ENCODE measurements at places on chromosomes 2 and 18.

GRCh38 chr2:233009661-233010060 is 3.4 kb downstream of the NGEF start:
- no peak for DNase-seq

DNA sequence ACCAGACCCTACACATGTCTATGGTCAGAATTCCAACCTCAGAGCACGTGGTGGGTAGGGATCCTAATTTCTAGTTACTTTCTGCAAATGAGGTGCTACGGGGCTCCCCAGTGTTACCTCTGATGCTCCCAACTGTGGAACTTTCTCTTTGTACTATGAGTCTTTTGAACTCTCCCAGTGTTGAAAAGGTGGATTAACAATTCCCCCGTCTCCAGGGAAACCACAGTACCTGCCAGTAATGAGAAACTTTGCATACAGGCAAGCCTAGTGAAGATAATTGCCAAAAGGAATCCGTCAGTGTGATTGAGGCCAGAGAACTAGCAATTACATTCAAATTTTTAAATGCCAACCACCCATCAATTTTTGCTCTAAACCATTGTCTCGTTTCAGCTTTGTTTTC is 129.0 kb upstream of the FOSL2 start:
- no peak for DNase-seq

- no peak for DNase-seq
Measured at GRCh38 chr2:149365931-149366583, 35.7 kb downstream of the LYPD6 start.

GRCh38 chr2:55843096-55843993 is 80.2 kb downstream of the EFEMP1 start:
- peak; percentile 83 for DNase-seq

DNA sequence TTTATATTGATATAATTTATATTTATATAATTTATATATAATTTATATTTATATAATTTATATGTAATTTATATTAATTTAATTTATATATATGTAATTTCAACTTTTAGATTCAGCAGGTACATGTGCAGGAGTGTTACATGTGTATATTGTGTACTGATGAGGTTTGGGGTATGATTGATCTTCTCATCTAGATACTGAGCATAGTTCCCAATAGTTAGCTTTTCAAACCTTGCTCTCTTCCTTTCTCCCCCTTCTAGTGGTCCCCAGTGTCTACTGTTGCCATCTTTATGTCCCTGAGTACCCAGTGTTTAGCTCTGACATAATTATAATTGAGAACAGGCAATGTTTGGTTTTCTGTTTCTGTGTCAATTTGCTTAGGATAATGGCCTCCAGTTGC is 1335.3 kb upstream of the CDH2 start:
- DNase-seq: no peak

- DNase-seq: no peak
Measured at GRCh38 chr2:39150102-39150562, 29.3 kb upstream of the SOS1 start.

GRCh38 chr2:175195012-175195411 is 13.5 kb upstream of the ATP5MC3 start:
- no peak for DNase-seq

DNA sequence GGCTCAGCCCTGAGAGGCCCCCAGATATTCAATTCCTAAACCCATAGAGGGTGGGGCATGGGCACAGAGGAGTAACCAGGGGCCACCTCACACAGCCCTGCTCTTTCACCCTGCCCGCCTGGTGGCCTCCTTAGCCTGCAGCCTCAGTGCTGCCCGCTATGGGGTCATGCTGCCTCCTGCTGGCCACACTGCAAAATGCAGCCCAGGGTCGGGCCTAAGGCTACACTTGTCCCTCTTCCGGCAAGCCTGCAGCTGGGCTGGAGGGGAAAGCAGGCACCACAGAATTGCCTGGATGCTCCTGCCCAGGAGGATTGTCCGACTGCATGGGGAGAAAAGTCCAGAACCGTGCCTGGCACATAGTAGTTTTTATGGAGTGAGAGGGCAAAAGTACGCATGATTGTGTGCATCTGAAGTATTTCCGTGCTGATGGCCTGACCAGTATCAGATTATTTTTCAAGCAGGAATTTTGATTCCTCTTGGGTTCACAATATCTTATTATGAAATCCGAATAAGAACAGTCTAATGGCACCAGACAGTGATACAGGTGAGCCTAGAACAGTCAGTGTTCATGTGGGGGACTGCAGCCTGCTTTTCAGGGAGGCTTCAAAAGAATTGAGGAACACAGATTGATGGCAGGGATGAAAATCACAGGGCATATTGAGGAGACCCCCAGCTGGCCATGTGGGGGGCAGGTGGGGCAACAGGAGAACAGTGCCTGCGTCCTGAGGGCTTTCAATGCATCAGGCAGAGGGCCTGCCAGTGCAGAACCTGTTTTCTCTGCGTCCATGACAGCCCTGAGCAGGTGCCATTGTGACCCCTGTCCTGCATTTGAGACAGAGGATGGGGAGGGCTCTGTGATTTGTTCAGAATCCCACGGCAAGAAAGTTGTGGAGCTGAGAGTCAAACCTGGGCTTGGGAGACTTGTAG is 51.2 kb upstream of the ALPP start:
- DNase-seq: peak; percentile 64

- no peak for DNase-seq
Measured at GRCh38 chr2:68734688-68735525, at the start of gene ARHGAP25. Gene ARHGAP25, plus strand, starts transcription at chr2:68734811. Its CDS starts 389 bp downstream, at chr2:68735200.

DNA sequence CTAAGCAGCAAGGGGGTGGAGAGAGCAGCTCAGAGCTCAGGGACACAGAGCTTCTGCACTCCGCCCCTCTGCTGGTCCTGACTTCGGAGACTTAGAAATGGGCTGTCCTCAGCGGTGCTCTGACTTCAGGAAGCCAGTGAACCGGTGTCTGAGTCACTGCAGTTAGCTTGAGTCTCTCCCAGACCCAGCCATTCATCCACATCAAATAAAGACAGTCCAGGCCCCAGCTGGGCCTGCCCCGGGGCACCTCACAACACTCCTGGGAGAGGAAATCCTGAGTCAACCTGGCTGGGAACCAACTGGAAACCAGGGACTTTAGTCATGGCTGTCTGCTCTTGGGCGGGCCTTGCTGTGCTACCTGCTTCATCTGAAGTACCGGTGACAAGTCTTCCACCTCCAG is 5.4 kb upstream of the ITGB6 start:
- DNase-seq: peak; percentile 95

GRCh38 chr18:58484989-58485981 is 143.6 kb downstream of the ALPK2 start:
- no peak for DNase-seq

DNA sequence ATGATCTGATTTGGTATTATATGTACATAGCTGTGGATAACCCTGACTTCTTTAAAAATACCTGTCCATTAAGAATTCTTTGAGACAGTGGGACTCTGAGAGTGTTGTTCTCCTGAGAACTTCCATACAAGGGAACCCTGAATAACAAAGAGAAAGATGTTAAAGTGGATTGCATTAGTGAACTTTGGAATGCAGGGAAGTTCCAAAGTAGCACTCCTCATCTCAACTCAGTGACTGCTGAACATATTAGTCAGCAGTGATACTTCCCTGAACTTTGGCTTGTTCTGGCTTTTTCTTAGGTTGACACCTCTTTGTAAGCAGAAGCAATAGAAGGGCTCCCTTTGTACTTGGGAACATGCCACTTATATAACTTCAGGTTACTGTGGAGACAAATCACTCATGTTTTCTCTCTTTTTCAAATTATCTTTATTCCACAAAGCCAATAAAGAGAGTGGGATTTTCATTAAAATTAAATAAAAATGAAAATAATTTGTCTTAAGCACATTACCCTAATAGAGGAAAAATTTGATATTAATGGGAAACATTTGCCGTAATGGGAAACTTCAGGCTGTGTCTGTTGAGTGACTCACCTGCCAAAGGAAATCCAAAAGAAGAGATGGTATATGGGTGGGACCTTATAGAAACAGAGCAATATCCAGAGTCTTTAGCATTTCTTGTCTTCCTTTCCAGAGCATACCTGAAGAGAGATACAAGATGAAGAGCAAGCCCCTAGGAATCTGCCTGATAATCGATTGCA is 33.3 kb downstream of the CFLAR start:
- DNase-seq: peak; percentile 90

- no peak for DNase-seq
Measured at GRCh38 chr18:4181882-4182568, 273.1 kb downstream of the DLGAP1 start.

DNA sequence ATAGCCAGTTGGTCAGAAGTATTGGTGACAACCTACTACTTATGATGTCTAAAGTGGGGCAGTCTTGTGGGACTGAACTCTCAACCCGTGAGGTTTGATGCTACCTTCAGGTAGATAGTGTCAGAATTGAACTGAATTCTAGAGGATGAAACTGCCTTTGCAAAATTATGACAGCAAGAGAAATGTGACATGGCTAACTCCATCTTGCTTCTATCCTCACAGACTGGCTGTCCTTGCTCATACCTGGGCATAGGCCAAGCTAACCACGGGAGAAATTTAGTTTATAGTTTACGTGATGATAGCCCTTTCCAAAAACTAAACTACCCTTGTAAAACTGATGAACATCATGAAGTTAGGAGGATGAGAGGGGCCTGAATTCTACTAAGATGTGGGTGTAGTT is 24.9 kb upstream of the TGIF1 start:
- DNase-seq: no peak

GRCh38 chr2:232876161-232876977 is 6.3 kb downstream of the SNORC start:
- DNase-seq: no peak

- DNase-seq: peak; percentile 22
Measured at GRCh38 chr18:44771956-44772917, 91.5 kb downstream of the SETBP1 start.

GRCh38 chr18:57057890-57058289 is 89.0 kb upstream of the BOD1L2 start:
- no peak for DNase-seq

DNA sequence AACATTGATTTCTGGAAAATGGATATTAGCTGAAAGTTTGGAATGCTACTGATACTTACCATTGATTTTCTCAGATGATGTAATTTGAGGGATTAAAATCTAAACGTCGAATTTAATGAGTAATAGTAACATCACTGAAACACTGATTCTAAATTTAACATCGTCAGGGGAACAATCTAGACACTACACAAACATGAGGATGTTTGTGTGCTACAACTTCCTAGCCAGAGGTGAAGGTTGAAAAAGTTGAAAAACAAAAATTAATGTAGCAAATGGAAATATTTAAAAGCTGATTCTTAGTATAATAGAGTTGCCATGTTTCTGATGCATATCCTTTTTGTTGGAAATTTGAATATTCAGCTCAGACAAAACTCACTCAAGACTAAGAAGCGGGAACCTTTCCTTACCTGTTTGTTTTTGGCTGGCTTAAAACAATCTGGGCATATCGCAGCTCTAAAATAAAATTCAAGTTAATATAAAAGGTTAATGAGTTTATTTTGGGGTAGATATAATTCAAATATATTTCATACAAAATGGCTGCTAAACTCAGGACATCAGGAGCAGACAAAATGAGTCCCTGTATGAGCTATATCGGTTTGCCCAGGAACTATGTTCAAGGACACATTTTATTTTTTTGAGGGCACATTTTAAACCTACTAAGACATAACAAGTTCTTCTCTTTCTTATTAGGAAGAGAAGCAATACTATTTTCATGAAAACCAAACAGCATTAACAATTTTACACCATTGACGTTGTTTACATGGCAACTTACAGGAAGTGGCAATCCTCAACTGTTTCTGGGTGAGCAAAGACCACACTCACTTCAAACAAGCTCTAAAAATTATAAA is 52.6 kb upstream of the PEX13 start:
- DNase-seq: no peak

DNA sequence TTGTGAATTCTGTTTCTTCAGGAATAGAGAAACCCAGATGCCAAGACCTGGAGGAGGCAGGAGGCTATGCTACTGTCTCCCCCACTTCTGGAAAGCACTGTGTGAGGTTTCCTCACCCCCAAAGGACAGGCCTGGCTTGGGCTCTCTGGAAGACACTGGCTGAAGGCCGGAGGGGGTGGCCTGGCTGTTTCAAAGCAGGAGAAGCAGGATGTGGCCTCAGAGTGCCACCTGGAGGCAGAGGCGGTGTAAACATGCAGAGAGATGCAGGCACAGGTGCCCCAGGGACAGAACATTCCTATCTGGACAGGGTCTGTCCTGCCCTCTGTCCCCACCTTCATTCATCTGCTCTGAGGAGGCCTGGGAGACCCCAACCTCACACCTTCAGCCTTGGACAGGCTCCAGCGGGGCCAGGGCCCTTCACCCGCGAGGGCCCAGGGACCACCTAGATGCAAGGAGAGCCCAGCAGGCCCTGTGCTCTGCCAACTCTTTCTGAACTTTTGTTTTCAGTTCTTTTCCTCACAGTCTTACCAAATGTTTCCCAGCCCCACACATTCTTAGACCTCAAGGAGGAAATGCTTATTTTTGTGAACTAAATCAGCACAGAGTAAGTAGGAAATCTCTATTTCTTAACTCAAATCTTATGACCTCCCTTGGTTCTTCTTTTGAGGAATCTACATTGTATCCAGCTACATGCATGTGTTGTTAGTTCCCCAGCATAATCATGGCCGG is 79.2 kb downstream of the LONRF2 start:
- DNase-seq: peak; percentile 62

DNA sequence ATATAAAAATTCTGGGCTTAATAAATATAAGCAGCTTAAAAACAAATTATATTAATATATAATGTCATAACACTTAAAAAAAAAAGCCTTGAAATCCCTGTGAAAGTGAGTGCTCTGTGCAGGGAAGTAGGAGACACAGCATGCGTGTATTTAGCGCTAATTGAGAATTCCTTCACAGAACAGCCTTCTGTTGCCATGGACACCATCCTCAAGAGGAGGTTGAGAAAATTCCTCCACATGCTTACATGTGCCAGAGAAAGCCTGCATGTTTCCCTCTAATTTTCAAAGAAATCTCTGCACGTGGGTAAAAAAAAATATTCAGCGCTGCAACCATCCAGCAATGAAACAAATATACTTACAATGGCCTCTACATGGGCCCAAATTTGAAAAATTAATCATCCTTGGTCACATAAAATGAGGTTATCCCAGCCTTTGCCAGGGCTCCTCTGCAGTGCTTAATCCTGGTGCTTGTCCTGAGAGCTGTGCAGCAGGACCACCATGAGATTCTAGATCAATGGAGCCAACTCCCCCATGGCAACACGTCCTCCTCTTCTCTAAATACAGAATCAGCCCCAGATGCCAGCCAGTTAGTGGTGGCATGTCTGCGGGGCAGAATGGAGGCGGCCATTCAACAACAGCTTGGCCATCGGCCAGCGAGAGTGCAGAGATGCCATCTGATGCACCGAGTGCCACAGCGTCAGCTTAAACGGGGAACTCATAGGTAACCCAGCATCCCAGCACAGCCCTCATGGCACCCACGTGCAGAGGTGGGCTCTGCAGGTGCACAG is 228.0 kb downstream of the MYT1L start:
- no peak for DNase-seq

DNA sequence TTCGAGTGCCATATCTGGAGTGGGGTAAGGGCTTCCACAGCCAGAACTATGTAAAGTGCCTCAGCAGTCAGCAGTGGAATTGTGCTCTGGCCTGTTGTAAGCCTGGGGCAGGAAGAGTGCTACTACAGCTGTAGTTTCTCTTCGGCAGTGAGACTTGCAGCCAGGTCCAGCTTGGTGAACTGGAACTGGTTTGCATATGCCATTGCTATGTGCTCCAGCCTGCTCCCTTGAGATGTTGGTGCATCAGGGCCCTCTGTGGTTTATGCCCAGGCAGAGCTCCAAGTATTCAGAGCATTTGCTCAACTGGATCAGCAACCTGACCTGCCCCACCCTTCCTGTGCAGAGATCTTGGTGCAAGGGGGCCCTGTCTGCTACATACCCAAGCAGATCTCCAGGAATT is 47.8 kb downstream of the ZNF804A start:
- peak; percentile 22 for DNase-seq

GRCh38 chr2:99821039-99821438 is 321.4 kb downstream of the AFF3 start:
- DNase-seq: no peak

GRCh38 chr18:30450927-30451326 is 591.6 kb downstream of the DSC3 start:
- no peak for DNase-seq

Data from brain microvascular endothelial cell (primary cell).